ENCODE measurements at places on chromosomes 7 and 10.
A peak's percentile ranks its signal among the peaks of the same experiment; 100 is the strongest.

DNA sequence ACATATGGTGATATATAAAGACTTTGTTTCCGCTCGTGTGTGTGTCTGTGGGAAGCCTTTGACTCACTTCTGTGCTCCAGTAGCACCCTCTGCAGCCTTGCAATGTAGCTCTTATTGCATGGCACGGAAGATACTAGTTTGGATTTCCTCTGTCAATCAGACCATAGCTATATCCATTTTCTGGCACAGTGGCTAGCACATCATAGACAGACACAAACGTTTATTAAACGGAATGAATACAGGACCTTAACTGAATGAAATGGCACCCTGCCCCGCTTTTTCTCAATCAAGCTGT, 124.0 kb upstream of the PTPN20 start:
- DNase-seq, result peak; percentile 55

DNA sequence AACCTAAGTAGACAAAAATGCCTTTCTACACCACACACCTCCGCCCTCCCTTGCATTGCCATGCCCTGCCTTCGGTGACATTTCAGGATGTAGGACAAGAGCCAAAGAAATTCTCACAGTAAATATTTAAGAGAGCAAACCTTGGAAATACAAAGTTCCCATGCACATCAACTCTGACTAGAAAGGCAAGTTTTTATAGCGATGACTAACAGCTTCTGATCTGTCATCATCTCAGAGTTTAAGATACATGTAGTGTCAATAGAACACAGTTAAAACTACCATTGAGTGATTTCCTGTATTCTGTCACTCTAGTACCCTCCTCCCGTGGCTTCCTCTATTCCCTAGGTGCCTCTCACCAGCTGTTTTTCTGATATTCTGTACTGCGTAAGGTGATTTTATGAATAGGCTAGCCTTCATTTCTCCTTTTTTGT, 20.7 kb downstream of the SLC16A9 start:
- DNase-seq, result no peak

DNA sequence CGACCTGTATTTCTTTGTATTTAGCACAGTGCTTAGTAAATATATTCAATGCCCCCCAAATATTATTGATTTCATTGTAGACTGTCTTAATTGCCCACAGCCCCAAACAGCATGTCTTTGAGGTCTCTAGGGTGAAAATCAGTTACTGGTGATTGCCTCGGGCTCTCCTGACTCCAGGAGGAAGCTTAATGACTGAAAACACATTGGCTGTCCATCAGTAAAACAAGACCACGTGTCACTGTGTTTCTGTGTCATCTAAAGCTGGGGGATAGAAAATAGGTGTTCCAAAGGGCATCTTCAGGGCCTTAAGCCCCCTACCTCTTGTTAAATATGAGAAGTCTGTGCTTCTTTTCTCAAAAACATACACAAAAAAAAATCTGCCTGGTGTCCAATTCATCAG, 67.9 kb downstream of the CACNA2D1 start:
- no peak for DNase-seq

DNA sequence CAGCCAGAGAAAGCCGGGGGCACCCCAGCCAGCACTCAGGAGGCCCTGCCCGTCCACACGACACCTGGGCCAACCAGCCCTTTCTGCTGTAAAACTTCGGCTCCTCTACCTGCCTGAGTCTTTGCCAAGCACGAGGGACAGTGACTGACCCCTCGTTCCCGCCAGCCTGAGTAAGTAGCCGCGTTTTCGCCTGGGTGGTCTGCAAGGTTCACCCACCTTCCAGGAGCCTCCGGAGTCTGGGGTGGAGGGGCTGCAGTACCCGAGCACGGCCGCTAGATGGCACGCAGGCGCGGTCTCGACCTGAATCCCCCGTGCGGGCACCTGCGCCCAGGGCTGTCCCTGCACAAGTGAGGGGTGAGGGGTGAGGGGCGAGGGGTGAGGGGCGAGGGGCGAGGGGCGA, 192.7 kb downstream of the PTPRN2 start:
- DNase-seq, result peak; percentile 75

- no peak for DNase-seq
These were observed 35.9 kb upstream of the SFTPD start for GRCh38 chr10:79984851-79985250.

DNA sequence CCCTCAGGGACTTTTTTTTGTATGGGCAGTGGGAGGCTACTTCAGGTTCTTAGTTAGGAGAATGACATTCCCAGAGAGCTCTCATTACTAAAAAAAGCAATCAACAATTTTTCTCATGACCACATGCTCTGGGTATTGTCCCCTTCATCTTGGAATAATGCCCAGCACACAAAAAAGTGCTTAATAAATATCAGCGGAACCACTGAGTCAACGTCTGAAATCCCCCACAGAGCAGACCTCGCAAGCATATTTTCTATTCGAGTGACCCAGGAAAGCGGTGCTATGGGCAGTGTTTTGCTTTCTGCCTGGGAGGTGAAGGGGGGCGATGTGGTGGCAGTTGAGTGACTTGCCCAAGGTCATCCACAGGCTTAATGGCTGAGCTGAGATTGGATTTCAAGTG, 493.4 kb upstream of the ZMIZ1 start:
- DNase-seq, result no peak

DNA sequence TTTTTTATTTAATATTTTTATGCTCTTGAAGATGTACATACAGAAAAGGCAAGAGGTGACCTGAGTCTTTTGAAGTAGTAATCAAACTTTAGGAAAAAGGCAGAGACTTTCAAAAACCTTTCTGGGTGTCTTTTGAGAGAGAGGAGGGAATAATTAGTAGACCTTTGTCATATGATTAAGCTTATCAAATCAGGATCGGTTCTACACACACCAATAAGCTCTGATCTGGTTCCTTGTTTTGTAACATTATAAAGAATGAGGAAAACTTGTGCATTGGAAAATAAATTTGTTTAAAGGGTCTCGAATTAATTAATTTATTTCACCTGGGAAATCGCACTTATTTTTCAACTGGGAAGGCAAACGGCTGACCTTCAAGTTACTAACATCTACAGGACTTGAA, 11.9 kb downstream of the TWIST1 start:
- DNase-seq, result no peak

- no peak for DNase-seq
These were observed 167.2 kb downstream of the EBF3 start for GRCh38 chr10:129796710-129797420.

GRCh38 chr10:27536437-27536836, 32.3 kb downstream of the RAB18 start:
- DNase-seq, result no peak

DNA sequence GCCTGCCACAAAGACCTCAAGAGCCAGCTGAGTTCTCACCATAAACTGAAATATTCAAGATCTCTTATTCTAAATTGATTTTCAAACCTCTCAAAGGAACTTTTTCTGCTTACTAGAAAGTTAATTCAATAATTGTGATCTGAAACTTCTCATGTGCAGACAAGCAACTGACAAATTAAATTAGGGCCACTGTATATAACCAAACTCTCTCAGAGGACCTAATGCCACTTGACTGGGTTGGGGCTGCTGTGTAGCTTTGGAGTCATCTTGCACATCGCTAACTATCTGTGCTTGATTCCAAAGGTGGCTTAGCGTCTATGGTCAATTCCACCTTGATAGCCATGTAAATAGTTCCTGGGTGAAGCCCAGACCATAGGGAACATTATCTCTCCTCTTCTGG, 345.2 kb downstream of the GPR37 start:
- DNase-seq, result no peak

DNA sequence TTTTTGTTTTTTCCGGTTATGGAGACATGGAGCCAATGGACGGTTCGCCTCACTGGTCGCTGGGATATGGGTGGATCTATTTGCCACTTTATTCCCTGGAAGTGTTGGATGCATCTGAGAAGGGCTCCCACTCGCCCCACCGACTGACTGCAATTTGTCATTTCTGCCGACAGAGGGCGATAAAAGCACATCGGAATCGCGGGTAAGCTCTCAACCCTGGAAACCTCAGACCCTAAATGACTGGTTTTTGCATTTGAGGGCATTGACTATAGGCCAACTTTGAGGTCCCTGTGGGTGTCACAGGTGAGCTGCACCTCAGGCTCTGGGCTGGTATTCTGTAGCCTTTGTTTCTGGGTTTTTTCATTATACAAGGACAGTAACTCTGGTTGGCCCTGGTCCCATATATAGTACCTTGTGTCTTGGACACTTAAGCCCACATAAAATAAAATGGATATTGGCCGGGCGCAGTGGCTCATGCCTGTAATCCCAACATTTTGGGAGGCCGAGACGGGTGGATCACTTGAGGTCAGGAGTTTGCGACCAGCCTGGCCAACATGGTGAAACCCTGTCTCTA, 11.9 kb upstream of the OPALIN start:
- DNase-seq, result peak; percentile 74

DNA sequence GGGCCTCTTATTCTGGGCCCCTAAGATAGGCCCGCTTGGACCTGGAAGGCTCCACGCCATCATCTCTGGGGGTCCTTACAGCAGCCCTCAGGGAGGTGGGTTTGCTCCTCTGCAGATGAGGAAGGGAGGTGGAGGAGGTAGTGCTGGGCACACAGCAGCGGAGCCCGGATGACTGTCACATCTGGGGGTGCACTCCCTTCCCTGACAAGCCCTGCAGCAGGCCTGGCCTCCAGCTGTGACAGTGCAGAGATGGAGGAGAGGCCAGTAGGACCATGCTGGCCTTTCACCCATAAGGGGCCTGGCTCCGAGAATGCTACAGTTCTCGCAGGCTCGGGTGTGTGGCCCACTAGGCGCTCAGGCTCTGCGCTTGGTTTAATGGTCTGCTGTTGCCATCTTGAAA, 9.2 kb downstream of the GDF2 start:
- DNase-seq, result no peak

- DNase-seq, result no peak
These were observed 30.0 kb upstream of the INHBA start for GRCh38 chr7:41732843-41733306.

DNA sequence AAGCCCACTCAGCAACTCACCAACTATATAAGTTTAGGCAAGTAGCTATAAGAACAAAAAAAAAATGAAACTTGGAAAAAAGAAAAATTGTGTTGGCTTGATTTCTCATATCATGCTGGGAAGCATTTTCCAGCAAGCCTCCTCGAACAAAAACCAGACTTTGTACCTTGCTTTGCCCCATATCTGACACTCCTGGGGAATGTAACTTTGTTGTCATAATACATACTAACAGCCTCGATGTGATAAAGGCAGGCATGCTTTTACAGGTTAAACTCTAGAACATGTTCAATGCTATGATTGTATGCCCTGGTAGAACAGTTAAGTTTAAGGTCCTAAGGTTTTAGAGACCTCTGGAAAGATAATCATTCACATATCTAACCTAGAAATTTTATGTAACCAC, 11.6 kb downstream of the CFAP43 start:
- DNase-seq, result peak; percentile 32

- no peak for DNase-seq
These were observed 7.2 kb downstream of the ALKBH4 start for GRCh38 chr7:102457352-102457924.

GRCh38 chr7:36821617-36822016, 97.3 kb upstream of the AOAH start:
- no peak for DNase-seq

- DNase-seq, result no peak
These were observed 38.3 kb upstream of the PDCD4 start for GRCh38 chr10:110833234-110833940.

DNA sequence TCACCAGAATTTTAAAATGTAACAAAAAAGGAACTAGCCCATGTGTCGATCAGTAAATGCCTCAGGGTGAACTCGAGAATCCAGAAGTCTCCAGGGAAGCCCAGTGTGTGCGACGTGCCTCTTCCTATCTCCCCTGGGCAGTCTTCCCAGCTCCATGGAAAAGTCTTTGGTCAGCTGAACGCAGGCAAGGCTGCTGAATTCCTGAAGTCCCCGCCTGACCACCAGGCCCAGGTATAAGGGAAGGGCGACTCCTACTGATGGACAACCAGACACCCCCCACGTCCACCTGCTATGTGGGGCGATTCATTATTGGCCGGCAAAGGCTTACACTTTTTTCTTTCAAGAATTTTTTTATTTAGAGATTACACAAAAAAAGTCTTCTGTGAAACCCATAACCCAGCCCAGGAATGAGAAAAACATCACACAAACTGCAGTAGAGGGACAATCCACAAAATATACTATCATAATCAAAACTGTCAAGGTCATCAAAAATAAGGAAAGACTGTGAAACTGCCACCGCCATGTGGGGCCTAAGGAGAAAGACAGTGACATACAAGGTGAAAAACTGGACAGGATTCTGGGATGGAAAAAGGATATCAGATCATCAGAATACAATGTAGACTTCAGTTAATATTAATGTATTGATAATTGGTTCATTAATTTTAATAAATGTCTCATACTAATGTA, 93.5 kb downstream of the CTBP2 start:
- DNase-seq, result no peak

DNA sequence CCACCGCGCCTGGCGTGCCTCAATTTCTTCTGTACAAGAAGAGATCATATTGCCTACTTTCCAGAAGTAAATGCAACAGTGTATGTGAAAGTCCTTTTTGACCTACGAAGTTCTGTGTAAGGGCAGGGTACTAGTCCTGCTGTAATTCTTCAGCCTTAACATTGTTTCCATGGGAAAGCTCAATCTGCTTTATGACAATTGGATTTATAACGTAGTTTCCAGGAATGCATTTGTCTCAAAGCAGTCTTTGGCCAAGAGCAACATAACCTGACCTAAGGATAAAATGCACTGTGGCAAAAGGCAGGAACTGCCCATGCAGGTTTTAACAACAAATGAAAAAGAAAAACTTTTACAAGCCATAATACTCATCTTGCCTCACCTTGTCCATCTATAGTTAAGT, 108.1 kb upstream of the PODXL start:
- no peak for DNase-seq

DNA sequence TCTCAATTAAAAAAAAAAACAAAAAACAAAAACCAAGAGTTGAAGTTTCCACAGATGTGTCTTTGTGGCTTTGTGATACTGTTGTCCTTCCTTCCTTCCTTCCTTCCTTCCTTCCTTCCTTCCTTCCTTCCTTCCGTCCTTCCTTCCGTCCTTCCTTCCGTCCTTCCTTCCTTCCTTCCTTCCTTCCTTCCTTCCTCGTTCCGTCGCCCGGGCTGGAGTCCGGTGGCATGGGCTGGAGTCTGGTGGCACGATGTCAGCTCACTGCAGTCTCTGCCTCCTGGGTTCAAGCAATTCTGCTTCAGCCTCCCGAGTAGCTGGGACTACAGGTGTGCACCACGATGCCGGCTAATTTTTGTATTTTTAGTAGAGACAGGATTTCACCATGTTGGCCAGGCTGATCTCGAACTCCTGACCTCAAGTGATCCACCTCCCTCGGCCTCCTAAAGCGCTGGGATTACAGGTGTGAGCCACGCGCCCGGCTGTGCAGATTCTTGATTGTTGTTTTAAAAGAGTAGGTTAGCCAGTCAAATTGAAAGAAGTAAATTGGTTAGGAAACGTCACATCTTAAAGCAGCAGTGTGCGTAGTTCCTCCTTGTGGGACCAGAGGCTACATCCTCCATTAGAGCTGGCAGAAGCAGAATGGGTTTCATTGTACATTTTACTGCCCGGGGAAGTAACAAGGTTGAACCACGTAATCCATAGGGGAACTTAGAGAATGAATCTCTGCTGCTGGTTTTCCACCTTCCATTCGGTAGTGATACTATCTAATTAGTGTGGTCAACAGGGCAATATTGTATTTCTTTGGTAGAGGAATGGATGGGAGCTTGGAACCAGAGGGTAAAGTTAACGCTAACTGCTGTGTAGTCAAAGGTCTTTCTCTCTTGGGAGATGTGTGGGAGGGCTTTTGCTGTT, 20.6 kb downstream of the DNAJB6 start:
- no peak for DNase-seq

- DNase-seq, result no peak
These were observed 172.2 kb upstream of the FERD3L start for GRCh38 chr7:19317461-19317860.

Data from Karpas-422 (cell line).